Adrenal gland (tissue), 19 donors: ENCODE measurements at places on chromosomes 11 and 22. TPM values are rescaled to one million over a fixed set of nuclear protein-coding genes. Genes with fewer than 3 reads are reported as not detected.

- no peak for DNase-seq
Measured at GRCh38 chr11:64826578-64827450, 16.5 kb upstream of the MEN1 start.

DNA sequence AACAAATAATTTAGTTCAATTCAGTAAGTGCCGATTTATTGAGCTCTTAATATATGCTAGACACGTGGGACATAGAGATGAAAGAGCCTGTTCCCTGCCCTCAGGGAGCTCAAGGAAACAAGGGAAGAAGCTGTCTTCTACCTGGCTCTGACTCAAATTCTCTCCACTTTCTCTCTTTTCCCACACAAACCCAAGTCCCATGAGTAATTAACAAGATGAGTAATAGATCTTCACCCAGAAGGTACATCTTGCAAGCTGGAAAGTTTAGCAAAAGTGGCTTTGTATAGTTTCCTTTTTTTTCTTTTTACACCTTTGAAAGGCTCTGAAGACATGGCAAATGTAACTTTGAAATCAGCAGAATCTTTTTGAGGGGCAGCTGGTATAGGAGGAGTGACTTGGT, 48.2 kb upstream of the CHST1 start:
- no peak for DNase-seq

- DNase-seq, result no peak
Measured at GRCh38 chr11:105149477-105149876, 9.9 kb upstream of the CARD18 start.

GRCh38 chr22:50526834-50527801, 1.7 kb upstream of the SCO2 start:
- peak; percentile 72 for DNase-seq

Gene ART1
- total RNA-seq, result 0.46 TPM

DNA sequence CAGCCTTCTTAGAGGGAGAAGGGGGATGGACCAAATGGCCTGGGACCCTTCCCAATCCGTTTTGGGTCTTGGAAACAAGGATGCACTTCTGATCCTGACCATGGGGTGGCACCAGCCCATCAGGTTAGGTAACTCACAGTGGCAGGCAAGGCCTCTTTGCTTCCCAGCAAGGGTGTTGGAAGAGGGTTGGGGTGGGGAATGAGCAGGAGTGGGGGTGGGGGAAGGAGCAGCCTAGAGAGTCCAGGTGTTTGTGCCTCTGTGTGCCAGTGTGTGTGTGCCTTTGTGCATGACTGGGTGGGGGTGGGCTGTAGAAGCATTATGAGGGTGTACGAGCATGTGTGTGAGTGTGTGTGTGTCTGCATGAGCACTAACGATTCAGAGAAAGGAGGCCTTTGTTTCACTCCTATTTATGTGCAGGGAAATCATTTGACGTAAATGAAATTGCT, 213.1 kb downstream of the INSC start:
- DNase-seq, result peak; percentile 37

- no peak for DNase-seq
Measured at GRCh38 chr11:58027341-58027740, 3.4 kb upstream of the OR6Q1 start.

GRCh38 chr22:45310977-45311531, 1.3 kb downstream of the FAM118A start:
- DNase-seq, result no peak

Gene SOX6
- total RNA-seq, result 7.1 TPM

GRCh38 chr11:116366980-116367645, 405.7 kb downstream of the BUD13 start:
- no peak for DNase-seq
